Cortex of kidney (tissue), 1 donor: ENCODE measurements at places on chromosomes 7 and 10.

DNA sequence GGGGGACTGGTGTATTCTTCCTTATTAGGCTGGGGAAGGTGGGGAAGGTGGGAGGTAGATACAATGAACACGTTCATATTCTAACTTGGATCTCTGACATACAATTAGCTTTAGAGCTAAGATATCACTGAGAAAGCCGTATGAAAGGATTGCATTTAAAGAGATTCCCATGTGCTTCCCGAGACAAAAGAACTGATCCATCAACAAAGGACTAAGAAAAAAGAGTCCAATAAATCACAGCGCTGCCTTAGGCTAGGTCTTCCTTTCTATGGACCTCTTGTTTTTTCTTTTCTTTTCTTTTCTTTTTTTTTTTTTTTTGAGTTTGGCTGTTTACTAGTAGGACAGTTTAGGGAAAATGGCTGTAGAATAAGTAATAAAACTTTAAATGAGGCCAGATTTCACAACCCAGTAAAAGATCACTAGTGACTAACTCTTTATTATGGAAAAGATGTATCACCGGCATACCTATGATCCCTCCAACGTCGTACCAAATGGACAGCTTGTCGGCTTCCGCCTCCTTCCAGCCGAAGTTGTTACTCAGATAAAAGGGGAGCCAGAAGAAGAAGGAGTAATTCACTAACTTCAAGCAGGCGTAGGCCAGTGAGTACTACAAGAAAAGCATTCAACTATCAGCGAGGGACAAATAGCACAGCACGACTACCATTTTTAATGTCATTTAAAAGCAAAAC is 50.0 kb downstream of the SLC37A3 start:
- DNase-seq = no peak

GRCh38 chr10:8981277-8981676 is 926.8 kb downstream of the GATA3 start:
- DNase-seq = no peak

- no peak for DNase-seq
Observed at GRCh38 chr10:96833220-96834001, 1.3 kb downstream of the LCOR start.

DNA sequence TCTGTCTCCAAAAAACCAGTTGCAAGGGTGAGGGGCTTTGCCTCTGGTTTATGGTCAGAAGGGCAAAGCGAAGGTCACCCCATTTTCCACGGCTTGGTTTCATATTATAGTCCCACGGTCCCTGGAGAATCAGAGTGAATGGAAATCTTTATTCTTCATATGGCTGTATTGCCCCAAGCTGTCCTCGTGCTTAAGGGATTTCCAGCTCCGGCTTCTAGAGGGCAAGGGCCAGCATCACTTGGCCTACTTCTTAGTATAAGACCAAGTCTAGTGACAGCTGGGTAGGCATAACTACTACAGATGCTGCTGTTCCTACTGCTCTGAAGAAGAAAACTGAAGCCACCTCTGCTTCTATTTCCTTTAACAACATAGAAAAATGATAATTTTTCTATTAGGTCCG is 63.2 kb downstream of the PARP12 start:
- DNase-seq = no peak

GRCh38 chr7:148385009-148385682 is 205.4 kb upstream of the C7orf33 start:
- no peak for DNase-seq

DNA sequence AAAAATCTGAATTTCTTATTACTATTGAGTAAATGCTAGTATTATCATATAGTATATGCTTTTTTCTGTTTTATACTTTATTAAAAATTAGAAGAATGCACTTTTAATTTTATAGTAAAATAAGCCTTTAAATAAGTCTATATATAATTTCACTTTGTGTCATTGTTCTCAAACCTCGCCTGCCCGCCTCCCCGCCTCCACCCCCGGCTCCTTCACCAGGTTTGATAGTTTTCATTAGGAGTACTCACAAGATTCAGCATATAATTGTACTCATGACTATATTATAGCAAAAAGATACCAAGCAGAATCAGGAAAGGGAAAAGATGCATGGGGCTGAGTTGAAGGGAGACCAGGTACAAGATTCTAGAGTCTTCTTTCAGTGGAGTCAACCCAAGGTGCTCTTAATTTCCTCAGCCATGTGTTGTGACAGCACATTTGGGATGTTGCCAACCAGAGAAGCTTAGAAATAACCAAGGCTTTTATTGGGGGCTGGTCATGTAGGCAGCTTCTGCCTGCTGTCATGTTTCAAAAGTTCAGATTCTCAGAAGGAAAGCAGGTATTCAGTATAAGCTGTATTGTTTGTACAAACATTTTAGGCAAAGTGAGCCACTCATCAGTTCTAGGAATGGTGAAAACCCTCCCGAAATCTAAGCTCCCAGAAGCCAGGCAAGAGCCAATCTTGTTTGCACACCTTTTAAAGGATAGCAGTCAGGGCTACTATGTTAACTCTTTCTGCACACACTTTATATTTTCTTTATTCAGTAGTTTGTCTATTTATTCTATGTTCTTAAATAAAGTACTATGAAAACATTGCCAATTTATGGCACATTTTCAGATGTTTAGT is 12.3 kb downstream of the NHLRC2 start:
- DNase-seq = no peak

GRCh38 chr10:44417761-44418160 is 32.9 kb upstream of the CXCL12 start:
- DNase-seq = no peak

GRCh38 chr10:68559841-68560185 is 324 bp upstream of the TET1 start:
- no peak for DNase-seq

DNA sequence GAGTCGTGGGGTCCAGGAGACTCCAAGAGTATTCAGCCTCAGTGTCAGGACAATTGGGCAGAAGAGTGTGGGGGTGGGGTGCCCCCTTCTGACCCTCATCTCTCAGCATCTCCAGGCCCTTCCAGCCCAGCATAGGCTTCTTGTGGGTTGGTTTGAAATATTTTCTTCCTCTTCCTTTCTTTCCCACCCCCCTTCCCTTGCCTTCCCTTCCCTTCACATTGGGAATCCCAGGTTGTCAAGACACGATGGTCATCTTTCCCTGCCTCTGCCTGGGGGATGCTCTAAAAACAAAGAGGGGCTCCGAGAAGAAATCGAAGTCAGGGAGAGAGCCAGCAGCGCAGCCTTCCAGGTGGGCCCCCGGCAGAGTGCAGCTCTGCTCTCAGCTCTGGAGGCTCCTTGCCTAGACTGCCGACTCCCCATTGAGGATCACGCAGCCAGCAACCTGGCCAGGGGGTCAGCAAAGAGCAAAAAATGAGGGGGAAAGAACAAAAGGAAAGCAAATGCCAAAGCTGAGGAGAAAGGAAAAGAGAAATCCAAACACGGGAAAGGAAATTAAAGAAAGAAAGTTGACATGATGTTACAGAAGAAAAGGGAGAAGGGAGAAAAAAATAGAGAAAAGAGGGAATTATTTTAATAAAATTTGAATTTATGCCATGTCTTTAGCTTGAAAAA is 1.5 kb downstream of the PAX2 start:
- no peak for DNase-seq

- DNase-seq = no peak
Observed at GRCh38 chr10:70518695-70519094, 40.1 kb downstream of the PALD1 start.

GRCh38 chr10:103692436-103692951 is 162.9 kb downstream of the SH3PXD2A start:
- no peak for DNase-seq

GRCh38 chr7:29281782-29282541 is 87.4 kb downstream of the CHN2 start:
- no peak for DNase-seq

GRCh38 chr7:47402941-47403866 is 178.7 kb downstream of the TNS3 start:
- no peak for DNase-seq

GRCh38 chr7:155104913-155105312 is 34.8 kb downstream of the HTR5A start:
- no peak for DNase-seq

DNA sequence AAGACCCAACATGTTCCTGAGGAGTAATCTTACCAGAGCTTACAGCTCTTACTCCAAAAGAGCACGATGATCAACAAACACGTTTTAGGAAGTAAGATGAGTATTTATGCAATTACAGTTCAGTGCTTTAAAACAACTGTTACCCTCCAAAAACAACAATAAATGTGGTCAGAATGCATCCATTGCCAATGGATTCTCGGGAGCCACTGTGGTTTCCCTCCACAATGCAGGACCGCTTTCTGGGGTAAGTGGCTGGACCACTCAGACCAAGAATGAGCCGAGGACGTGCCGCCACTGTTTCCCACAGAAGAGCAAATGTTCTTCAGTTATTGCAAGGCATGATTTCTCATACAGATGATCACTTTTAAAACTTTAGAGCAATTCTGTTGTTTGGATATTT is 232.3 kb upstream of the MKLN1 start:
- no peak for DNase-seq

GRCh38 chr10:129741978-129742741 is 221.9 kb downstream of the EBF3 start:
- no peak for DNase-seq

DNA sequence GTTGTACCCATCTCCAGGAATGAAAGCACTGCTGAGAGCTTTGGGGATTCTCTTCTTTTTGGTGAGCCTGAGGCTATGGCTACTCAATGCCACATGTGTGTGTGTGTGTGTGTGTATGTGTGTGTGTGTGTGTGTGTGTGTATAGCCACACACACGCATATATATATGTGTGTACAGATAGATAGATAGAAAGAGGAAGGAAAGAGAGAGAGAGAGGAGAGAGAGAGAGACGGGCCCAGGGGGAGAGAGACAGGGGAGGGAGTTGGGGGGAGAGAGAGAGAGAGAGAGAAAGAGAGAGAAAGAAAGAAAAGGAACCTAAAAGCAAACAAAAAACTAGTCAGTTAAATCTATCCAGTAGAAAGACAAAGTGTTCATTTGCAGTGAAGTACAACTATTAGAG is 8.3 kb downstream of the SLC13A4 start:
- DNase-seq = no peak

DNA sequence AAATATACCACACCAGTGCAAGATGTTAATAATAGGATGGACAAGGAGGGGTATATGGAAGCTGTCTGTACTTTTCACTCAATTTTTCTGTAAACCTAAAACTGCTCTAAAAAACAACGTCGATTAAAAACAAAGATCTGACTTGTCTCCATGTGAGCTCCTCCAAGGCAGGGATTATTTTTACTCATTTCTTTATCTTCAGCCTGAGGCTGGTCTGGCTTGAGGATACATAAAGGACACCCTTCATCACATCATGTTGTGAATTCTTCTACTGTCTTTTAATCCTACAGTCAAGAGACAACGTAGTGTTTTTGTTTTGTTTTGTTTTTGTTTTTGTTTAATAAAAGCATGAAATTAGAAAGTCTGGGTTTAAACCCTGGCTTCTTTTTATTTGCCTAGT is 486.9 kb downstream of the PLXNA4 start:
- DNase-seq = no peak

DNA sequence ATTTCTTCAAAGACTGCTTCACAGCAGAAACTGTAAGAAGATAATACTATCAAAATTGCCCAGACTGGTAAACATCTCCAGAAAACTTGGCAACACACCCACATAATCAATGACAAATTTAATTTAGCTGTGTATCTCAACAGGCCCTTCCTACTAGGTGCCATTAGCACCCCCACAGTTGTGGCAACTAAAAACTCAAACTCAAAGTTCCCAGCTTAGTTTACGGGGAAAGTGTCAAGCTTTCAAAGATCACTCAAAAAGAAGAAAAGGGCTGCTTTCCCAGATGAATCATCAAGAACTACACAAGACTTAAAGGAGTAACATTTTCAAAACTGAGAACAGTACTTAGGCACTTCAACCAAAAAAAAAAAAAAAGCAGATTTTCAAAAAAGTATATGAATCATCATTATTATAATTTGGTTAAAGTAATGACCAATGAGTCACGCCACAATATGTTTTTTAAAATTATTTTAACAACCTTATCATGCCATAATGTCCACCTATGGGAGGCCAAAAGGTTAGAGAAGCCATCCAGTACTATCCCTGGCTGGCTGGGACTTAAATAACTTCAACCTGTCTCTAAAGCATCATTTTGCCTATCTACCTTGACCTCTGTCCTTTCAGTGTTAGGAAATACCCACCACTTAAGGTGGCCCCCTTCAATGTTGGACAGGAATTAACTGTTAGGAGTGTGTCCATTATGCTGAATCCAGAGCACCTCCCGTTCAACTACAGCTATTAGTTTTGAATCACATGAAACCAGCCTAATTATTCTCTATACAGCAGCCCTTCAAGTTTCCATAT is 90.8 kb downstream of the ZFAND4 start:
- DNase-seq = no peak

DNA sequence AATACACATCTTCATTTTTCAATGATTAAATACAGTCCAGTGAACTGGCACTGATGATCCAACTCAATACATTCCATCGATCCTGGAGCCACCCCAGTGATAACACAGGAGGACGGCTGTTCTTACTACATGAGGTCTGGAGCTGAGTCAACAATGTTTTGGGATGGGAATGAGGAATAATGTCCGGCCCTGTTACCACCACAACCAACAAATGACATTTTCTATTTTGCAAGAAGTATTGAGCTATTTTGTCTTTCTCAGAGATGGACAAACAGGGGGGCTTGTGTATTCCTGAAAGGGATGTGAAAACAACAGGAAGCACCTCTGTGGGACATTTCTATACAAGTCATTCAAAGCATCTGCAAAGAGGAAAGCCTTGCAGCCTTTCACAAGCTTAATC is 249.2 kb downstream of the PARD3 start:
- no peak for DNase-seq

DNA sequence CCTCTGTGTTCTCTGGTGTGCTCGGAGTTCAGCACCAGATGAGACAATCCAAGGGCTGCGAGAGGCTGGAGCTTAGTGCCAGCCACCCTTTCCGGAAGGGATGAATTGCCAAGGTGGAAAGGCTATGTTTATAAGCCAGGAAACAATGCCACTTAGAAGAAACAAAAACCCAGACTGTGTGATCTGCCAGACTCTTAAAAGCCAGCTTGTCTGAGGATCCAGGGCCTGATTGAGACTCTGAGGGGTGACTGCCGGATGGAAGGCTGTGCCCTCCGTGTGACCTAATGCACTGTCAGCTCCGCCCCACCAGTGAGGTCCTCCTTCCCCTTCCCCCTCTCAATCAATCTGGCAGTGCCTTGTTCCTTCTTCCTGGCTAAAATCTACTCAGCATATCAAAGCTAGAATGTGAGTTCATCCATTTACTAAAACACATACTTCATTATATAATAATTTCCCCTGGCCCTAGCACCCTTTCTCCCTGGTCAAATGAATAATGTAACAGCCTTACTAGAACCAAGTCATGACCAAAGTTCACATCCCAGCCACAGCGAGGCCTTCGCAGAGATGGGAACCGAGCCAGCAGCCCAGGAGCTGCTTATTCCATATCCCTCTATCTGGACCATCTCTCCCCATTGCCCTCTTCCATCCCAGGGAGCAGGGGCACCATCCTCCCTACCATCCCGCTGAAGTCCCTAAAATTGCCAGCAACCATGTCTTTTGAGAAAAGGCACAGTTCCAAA is 25.5 kb downstream of the FAM107B start:
- no peak for DNase-seq

GRCh38 chr7:157612664-157613561 is 276.1 kb downstream of the DNAJB6 start:
- no peak for DNase-seq
